ENCODE measurements at places on chromosomes 5 and 9.

DNA sequence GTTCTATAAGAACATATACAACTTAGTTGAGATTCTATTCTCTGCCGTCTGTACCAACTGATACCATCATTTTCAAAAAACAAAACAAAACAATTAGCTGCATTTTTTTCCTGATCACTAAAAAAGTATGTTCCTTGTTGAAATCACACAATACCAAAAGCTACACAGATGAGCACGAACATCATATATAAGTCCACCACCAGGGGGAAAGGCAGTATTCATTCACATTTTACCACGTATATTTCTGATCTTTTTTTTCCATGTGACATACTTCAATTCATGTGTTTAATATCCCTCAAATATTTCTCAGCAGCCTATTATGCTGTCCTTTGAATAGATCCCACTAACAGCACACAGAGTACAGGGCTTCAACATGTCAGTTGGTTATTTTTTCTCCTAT is 40.6 kb downstream of the IRX2 start:
- no peak for DNase-seq

DNA sequence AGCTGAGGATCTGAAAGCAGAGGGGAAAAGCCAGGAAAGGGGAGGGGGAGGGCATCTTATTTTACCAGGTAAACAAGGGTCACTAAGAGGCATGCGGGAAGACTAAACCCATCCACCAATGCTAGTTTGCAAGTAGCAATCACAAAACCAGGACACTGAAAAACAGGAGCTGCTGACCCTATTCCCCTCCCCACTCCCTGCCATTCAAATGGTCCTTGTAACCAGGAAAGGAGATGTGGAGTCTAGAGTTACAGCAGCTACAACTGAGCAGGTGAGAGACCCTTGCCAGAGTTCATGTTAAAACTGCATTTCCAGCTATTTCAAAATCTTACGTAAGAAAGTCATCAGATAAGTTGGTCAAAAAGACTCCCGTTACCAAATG is 85.3 kb upstream of the SIMC1 start:
- no peak for DNase-seq

DNA sequence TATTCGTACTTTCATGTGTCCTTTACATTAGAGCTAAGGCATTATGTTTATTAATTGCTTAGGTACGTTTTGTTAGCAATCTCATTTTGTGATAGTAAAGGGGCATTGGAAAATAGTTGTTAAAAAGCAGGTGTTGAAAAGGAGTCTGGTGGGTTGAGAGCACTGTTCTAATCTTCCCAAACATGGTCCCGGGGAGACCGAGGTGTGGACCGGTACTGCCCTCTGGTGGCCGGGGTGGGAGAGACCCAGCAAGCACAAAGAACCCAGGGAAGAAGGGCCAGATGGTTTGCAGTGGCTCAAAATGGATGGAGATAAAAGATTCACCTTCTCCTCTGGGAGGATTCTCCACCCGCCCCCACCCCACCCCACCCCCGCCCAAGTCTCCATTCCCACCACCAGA is 26.1 kb downstream of the IDNK start:
- DNase-seq = peak; percentile 43

DNA sequence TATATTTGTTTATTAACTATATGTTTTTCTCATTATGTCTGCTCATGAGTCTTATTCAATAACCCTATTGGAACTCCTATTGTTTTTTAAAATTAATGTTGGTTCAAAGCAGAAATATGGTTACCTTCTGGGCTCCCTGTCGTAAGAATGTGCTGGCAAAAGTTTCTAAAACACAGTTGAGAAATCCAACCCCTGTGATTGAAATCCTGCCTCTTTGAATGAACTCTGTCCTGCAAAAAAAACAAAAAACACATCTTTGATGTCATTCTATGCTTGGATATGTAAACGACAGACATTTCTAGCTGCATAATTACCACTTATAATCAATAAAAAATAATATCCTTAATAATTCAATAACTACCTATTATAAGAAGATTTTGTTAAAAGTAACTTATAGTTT is 38.8 kb downstream of the PRELID2 start:
- DNase-seq = no peak

DNA sequence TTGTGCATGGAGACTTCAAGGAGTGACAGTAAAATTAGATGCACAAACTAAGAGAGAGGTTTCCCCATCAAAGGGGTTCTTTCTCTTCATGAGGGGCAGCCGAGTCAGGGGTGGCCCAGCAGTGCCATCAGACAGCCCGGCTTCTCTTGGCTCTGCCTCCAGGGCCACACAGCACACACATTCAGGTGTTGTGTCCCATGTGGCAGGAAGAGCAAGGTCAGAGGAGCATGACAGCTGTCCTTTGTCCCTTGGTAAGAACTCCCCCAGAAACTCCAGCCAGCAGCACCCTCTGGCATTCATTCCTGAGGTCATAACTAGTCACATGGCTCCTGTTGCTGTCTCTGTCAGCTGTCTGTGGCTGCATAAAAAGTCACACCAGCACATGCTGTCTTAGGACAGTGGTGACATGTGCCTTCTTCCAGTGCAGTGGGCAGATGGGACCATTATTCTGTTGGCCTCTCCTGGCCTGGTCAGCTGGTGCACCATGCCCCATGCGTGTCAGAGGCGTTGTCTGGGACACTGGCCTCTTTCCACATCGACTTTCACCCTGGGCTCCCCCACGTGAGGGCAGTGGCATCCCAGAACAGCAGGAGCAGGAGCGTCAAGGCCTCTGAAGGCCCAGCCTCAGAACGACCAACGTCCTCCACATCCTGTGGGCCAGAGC is 78.4 kb upstream of the OTULINL start:
- DNase-seq = no peak

- DNase-seq = no peak
Observed at GRCh38 chr9:109972026-109972882, 192.3 kb downstream of the PALM2AKAP2 start.

GRCh38 chr5:105816961-105817360 is 1853.8 kb downstream of the EFNA5 start:
- no peak for DNase-seq

- no peak for DNase-seq
Observed at GRCh38 chr5:3351581-3352442, 243.8 kb upstream of the IRX1 start.

DNA sequence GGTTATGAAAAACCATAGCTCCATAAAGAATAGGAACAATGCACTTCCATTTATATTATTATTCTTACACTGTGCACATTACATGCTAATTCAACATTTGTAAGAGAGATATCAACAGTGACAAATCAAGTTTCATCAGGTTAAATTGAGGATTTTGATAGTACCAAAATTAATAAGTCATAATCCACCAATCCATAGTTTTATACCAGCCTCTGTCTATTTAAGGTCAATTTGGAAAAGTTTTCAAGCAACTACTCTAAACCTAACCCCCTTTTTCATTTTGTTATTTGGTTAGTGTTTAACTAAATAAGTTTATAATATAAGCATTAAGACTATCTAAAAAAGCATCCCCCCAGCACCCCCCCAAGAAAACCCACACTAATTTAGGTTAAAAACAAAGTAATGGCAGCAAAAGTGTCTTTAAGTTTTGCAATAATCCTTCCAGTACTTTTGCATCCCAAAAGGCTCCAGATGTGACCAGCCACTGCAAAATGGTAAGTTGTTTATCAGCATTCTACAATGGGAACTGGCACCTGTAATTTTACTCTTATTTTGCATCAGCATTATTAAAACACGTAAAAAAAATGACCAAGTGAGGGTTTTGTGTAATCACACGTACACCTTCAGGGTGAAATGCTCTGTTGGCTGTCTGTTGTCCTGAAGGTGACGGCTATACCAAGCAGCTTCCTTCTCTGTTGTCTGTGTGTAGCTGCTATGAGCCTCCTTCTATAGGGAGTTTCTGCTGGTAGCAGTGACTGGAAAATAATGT is 36.8 kb upstream of the SSBP2 start:
- no peak for DNase-seq

- no peak for DNase-seq
Observed at GRCh38 chr5:54676481-54677340, 159.2 kb downstream of the SNX18 start.

DNA sequence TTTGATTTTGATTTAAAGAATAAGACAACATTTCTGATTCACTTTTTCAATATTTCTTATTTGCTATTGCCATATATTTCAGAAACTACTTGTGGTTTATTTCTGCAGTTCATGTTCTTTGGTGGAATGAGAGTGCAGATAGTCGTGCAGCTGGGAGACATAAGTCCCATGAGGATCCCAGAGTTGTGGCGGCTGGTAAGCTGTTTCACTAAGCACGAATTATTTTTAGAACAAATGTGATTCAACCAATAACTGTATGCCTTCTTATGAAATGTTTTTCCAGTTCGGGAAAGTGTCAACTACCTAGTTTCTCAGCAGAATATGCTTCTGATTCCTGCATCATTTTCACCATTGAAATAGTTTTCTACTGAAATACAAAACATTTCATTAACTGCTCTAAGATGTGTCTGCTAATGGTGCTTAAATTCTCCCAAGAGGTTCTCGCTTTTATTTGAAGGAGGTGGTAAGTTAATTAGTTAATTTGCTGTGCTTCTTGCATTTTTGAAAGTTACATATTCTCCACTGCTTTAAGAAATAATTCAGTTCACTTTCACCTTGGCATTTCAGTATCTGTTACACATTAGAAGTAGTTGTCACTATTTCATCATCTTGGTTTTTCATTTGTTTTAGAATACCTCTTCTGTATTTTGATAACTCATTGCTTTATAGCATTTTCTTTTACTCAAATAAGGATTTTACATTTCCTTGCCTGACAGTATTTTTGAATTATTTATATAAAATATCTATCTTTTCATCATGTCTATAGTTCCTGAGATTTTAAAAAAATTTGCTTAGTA is 9.0 kb downstream of the NIPSNAP3B start:
- no peak for DNase-seq

GRCh38 chr9:4734150-4734549 is 6.9 kb downstream of the AK3 start:
- no peak for DNase-seq

- no peak for DNase-seq
Observed at GRCh38 chr5:102759289-102759688, 4.2 kb downstream of the PAM start.

DNA sequence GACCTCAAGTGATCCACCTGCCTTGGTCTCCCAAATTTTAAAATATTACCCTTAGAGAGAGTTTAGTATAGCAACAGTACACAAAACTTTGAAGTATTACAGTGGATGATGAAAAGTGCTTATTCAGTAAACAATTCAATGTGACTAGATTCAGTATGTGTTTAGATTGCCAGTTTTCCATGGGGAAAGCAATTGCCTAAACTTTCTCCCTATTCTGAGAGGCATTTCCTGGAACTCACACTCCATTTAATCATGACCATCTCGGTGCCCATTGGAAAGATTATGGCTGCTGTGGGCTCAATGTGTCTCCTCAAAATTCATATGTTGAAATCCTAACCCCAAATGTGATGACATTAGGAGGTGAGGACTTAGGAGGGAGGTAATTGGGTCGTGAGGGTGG is 38.9 kb upstream of the MYO10 start:
- DNase-seq = no peak

- DNase-seq = no peak
Observed at GRCh38 chr9:122001491-122002201, 91.5 kb downstream of the TTLL11 start.

DNA sequence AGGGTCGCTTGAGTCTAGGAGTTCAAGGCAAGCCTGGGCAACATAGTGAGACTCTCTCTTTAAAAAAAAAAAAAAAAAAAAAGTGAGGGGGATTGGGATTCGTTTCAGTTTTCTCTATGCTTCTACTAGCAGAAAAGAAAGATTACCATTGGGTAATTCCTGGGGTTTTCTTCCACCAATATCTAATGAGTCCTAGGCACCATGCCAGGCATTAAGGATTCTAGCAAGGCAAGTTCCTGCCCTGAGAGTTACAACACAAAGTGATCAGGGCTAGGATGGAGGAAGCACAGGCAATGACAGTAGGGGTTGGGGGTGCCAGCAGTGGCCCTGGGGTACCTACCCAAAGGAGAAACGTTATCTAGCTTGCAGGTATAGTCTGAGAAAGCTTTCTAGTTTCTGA is 90.8 kb downstream of the PCDH1 start:
- no peak for DNase-seq

GRCh38 chr5:175738602-175739133 is 80.8 kb downstream of the HRH2 start:
- no peak for DNase-seq

GRCh38 chr9:123523001-123523400 is 167.0 kb downstream of the CRB2 start:
- DNase-seq = no peak

GRCh38 chr9:113857875-113858274 is 18.2 kb upstream of the ZNF618 start:
- no peak for DNase-seq

- peak; percentile 17 for DNase-seq
Observed at GRCh38 chr5:142109331-142110045, 909 bp downstream of the NDFIP1 start.

GRCh38 chr5:177183142-177183541 is 49.6 kb downstream of the NSD1 start:
- DNase-seq = no peak

GRCh38 chr5:158967541-158967940 is 132.2 kb downstream of the EBF1 start:
- no peak for DNase-seq

- DNase-seq = no peak
Observed at GRCh38 chr5:65970481-65971367, 44.3 kb downstream of the ERBIN start.

DNA sequence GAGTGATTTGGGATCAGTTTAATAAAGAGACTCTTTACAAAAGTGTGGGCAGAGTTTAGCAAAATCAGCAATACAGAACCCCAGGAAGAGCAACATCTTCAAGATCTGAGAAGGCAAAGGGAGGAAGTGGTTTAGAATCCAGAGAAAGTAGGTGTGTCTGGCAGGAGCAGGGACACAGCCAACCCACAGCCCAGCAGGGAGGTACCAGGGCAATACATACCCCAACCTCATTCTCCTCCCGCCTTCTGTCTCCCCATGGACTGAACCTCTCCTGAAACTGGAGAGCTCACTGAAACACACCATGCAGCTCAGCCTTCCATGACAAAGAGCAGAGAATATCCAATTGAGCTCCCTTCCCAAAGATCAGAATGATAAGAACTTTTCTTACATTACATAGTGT is 283.4 kb downstream of the PRELID2 start:
- no peak for DNase-seq

DNA sequence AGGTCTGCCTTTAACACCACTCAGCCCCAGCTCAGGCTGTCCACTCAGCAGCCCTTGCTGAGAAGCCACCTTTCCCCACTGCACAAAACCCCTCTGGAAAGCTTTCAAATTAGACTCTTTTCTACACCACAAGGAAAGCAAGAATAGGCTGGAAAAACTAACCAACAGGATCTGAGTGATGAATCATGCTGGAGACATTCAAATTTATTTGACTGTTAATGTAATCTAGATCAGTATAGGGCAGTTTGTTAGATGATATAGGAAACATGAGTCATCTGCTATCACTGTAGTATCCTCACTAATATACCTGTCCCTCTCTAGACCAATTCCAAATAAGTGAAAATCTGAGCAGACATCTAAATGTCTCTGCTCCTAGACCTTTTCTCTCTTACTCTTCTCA is 127.8 kb upstream of the PAM start:
- no peak for DNase-seq

DNA sequence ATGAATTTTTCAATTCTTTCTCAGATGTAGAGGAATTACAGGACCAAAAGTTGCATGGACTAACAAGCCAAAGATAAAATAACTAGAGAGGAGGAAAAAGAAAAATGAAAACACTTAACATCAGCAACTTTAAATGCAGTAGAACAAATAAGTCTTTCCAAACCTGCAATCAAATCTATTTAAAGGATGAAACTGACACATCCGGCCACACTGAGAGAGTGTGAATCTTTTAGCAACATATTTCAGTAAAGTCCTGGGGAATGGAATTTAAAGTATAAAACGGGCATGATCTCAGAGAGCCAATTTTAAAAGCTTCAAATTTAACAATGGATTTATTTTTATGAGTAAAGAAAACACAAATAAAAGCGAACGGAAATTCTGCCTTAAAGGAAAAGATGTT is 17.1 kb downstream of the CAST start:
- DNase-seq = no peak

All from stimulated activated CD8-positive, alpha-beta memory T cell treated with anti-CD3 and anti-CD28 coated beads, Interleukin-7, amount 100 ng/mL, for 1 hour (primary cell).